Diencephalon (tissue), 1 donor: ENCODE measurements at places on chromosomes 16 and 17. TPM values are rescaled to one million over a fixed set of nuclear protein-coding genes. Genes with fewer than 3 reads are reported as not detected.

The COL1A1 gene
- 42.7 TPM for total RNA-seq

The LAT gene
- total RNA-seq: 0.69 TPM

The SLC4A1 gene
- 9.2 TPM for total RNA-seq

The ABCC12 gene
- 0.46 TPM for total RNA-seq

The LRRC37A gene
- 4.6 TPM for total RNA-seq

The ARHGDIG gene
- total RNA-seq: 68.7 TPM

The PERCC1 gene
- not detected for total RNA-seq

The RHOT1 gene
- total RNA-seq: 119 TPM

The RHOT2 gene
- 33.7 TPM for total RNA-seq

The AATK gene
- 17.8 TPM for total RNA-seq

The PYDC1 gene
- 0.92 TPM for total RNA-seq

The NFE2L1 gene
- 76.1 TPM for total RNA-seq

The SLC6A2 gene
- not detected for total RNA-seq

The G6PC1 gene
- under 0.01 TPM for total RNA-seq

The MT4 gene
- not detected for total RNA-seq

The RCVRN gene
- 0.23 TPM for total RNA-seq

The COG1 gene
- 21.9 TPM for total RNA-seq

The KCNG4 gene
- total RNA-seq: not detected

The ASPSCR1 gene
- 22.6 TPM for total RNA-seq

The GRAPL gene
- total RNA-seq: 0.92 TPM

The IRX6 gene
- total RNA-seq: 0.69 TPM

The PDE6G gene
- total RNA-seq: not detected

The KRT39 gene
- not detected for total RNA-seq

The PHAF1 gene
- 21.7 TPM for total RNA-seq

The OSGIN1 gene
- 0.23 TPM for total RNA-seq

The MYO15A gene
- 2.5 TPM for total RNA-seq

The NETO2 gene
- total RNA-seq: 163 TPM

The UNK gene
- total RNA-seq: 31.1 TPM

The MT1G gene
- not detected for total RNA-seq

The KRT40 gene
- total RNA-seq: not detected

The TMEM98 gene
- total RNA-seq: 32.1 TPM

The OR1F1 gene
- total RNA-seq: 0.69 TPM

The NXN gene
- 20.8 TPM for total RNA-seq

The AFMID gene
- 34.4 TPM for total RNA-seq

The ADAT1 gene
- total RNA-seq: 58.4 TPM

The GAS7 gene
- total RNA-seq: 94.6 TPM

The UMOD gene
- 0.23 TPM for total RNA-seq

The ZNF668 gene
- 7.6 TPM for total RNA-seq
